ENCODE measurements at places on chromosomes 5 and 9. TPM values are rescaled to one million over a fixed set of nuclear protein-coding genes. Genes with fewer than 3 reads are reported as not detected.

DNA sequence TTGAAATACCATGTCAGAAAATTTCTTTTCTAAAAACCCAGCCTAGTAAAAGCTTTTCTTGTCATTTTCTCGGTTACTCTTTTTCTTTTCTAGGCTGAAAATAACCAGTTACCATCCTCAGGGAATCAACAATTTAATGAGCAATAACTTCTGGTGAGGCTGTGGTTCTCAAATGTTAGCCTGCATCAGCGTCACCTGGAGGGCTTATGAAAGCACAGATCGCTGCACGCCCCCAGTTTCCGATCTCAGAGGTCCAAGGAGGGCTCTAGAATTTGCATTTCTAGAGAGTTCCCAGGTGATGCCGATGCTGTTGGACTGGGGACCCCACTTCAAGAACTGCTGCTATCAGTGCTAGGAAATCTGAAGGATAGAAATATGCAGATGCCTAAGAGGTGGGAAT, 28.9 kb upstream of the TLE1 start:
- no peak for DNase-seq

The IFNK gene
- not detected for total RNA-seq

DNA sequence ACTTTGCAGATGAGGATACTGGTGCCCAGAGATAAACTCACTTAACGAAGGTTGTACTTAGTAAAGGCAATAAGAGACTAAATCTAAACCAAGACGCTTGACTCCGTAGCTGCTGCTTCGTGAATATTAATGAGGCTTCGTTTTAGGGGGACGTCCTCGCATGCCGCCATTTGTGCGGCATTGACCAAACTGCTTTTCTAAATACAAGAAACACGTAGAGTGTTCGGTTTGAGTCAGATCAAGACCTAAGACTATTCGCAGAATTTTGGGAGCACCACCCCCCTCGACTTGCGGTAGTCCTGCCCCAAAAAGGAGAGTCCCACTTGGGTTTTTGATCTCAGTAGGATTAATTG, 1.1 kb downstream of the NPM1 start:
- no peak for DNase-seq

The PLEKHG4B gene
- 0.05 TPM for total RNA-seq

- no peak for DNase-seq
These were observed 484.7 kb upstream of the ARRDC3 start for GRCh38 chr5:91867799-91868198.

DNA sequence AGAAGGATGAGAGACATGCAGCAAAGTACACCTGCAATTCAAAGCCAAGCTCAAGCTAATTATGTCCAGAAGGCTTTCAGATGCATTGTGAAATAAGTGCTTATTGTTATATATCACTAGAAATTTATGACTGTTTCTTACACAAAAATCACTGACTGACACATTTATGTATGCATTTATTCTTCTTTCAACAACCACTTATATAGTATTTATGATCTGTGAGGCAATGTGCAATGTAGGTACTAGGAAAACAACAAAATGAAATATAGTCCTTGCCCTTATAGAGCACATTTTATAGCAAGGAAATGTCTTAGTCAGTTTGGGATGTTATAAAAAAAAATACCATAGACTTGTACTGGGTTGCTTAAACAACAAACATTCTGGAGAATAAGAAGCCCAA, 167.6 kb downstream of the YIPF5 start:
- no peak for DNase-seq

The TMEM215 gene
- total RNA-seq: not detected

GRCh38 chr9:111298731-111299598, 31.1 kb downstream of the OR2K2 start:
- no peak for DNase-seq

- DNase-seq: no peak
These were observed 291.2 kb downstream of the BRINP1 start for GRCh38 chr9:119078015-119078414.

DNA sequence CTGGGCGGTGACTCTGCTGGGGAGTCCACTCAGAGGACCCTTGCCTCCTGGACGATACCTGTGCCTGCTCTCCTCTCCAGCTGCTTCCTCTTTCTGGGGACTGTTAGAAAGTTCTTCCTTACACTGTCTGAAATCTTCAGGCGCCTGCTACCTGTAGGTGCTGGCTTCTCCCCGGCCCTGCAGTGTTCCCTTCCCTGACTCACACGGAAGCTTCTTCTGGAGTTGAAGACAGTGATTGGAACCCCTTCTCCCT, 562 bp downstream of the GSN start:
- no peak for DNase-seq

- DNase-seq: no peak
These were observed 193.3 kb downstream of the PALM2AKAP2 start for GRCh38 chr9:109973336-109973735.

DNA sequence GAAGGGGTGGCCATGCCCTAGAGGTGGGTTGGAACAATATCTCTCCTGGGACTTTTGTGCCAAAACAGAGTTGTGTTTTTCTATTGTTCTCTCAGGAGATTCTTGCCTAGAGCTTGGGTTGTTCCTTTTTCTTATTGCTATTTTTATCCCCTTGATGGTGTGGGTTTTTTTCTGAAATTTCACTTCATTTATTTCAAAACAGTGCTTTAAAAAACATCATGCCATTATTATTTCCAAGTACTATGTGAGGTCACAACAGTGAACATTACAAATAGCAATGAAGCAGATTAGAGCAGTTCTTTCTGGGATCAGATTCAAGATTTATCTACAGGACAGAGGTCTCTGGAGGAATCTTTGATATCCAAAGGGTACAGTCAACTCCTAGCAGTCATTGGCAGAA, 76.6 kb downstream of the ACTBL2 start:
- DNase-seq: no peak

DNA sequence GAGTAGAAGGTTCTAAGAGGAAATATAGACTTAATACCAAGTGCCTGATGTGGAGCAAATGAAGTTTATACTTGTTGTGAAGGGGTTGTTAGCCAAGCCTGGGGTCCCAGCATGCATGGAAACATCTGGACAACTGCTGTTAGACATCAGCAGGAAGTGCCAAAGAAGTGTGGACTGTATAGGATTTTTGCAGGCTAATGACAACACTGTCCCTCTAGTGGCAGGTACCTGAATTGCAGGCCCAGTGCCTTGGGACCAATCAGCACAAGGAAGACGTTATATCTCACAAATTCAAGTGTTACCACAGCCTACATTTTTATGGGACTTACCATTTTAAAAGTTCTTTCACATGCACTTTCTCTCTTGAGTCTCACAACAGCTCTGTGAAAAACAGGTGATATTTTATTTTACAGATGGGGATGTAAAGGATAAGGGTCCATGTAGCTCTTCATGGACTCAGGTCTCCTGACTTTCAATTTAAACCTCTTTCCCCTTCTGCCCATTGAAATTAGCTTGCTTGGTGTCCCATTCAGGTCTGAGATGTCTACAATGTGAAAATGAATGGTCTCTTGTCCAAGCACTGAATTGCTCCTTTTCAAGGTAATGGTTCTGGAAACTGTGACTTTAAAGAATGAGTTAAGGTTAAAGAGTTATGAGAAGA, 89.0 kb upstream of the MAP1B start:
- peak; percentile 53 for DNase-seq

The RAD23B gene
- 168 TPM for total RNA-seq

The GABBR2 gene
- not detected for total RNA-seq

GRCh38 chr9:112755016-112755427, 4.5 kb downstream of the SNX30 start:
- DNase-seq: no peak

The SLC36A1 gene
- 6.8 TPM for total RNA-seq

DNA sequence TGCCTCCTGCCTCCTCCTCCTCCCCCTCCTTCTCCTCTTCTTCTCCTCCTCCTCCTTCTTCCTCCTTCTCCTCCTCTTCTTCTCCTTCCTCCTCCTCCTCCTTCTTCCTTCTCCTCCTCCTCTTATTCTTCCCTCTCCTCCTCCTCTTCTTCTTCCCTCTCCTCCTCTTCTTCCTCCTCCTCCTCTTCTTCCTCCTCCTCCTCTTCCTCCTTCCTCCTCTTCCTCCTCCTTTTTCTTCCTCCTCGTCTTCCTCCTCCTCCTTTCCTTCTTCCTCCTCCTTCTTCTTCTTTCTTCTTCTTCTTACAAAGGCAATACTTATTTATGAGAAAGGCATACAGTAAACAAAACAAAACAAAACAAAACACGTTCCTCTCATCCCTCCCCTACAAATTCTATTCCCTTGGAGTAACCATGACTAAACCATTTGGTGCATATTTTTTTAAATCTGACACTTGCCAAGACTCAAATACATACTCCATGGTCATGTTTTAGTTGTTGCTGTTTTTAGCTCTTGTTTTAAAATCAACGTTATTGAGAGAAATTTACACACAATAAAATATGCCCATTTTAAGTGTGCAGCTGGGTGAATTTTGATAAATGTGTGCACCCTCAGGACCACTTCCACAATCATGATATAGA, 135.6 kb downstream of the FOXD1 start:
- no peak for DNase-seq

The RNF183 gene
- total RNA-seq: not detected

The SKIC3 gene
- total RNA-seq: 42.2 TPM

DNA sequence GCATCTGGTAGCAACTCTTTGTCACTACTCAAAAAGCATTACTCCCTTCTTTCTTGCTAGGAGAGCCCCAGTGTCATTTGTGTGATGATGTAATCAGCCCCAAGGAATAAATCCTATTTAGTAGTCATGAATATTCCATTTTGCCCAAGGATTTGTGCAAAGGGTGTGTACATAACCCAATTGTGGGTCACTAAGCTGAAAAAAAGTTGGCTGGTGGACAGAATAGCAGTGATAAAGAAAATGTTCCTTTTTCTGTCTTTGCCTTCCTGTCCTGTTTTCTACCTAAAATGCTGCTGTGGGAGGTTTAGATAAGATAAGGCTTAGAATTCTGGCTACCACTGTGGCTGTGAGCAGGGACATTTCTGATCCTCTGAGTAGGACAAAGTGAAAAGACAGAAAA, 223.1 kb upstream of the ITGA1 start:
- no peak for DNase-seq

DNA sequence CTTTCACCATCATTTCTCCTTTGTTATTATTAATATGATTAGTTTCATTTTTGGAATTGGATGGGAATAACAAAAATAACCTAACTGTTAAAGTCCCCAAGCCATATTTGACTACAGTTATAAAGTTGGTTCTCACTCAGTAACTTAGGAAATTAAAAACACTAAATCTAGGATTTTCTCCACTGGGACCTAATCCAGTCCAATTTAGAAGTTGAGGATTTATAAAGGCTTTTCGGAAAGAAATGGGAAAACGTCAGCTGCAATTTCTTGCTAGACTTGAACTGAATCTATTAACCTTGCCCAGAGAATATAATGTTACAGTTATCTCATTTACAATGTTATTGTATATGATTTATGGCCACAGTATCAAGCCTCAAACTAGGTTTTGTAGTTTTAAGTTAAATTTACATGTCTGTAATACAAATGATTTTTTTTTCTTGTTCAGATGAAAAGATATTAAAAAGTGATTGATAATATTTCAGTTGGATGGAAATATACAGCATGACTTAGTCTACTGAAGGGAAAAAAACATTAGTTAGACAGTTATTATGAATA, 524.3 kb upstream of the GRAMD2B start:
- no peak for DNase-seq

DNA sequence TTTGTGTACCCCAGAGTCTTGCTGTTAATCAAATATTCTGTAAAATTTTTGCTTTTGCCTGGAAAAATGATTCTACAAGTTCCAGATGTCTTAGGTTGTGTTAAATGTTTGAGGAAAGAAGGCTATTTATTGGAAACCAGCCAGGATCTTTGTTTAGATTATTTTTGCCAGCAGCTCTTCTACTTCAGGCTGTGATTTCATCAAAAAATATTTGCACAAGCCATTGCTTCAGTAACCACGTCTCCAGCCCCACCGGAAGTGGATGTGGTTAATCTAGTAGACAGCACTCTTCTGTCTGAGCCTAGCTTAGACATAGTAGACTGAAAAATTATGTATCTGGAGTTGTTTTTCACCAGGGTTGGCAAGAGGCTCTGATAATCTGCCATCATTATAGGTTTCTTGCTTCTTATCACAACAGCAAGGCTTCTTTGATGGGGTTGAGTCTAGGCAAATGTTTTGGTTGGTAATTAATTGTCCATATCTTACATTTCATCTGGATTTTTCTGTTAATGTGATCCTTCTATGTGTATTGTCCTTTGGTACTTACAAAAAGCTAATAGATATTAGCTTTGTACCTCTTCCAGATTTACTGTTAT, 17.1 kb downstream of the KCTD16 start:
- peak; percentile 68 for DNase-seq

DNA sequence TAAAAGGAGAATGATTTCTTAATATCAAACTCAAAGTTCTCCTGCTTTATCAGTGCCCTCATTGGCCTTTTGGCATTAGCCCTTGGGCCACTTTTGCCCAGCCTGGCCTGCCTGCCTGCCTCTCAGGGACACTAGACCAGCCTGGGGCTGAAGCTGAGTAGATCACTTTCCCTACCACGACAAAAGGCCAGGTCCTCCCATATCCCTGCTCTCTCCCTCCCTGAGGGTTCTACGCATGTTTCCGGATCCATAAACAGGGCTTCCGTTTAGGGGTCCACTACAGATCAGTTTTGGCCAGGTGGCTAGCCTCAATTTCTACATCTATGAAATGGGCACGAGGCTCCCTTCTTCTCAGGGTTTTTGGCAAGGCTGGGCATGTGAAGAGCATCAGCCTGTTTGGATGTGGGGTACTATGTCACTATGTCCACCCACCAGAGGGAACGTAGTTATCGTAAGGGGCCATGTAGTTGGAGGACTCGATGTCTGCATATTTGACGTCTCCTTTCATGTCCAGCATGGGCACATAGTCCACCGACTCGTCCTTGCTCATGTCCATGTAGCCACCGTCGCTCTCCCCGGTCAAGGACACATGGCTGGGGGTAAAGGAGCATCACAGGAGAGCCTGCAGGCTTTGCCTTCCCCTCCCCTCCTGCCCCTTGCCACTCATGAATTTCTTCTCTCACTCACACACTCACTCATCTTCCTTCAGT, 34.0 kb downstream of the PDGFRB start:
- no peak for DNase-seq

The KCTD16 gene
- not detected for total RNA-seq

The ARL14EPL gene
- not detected for total RNA-seq

DNA sequence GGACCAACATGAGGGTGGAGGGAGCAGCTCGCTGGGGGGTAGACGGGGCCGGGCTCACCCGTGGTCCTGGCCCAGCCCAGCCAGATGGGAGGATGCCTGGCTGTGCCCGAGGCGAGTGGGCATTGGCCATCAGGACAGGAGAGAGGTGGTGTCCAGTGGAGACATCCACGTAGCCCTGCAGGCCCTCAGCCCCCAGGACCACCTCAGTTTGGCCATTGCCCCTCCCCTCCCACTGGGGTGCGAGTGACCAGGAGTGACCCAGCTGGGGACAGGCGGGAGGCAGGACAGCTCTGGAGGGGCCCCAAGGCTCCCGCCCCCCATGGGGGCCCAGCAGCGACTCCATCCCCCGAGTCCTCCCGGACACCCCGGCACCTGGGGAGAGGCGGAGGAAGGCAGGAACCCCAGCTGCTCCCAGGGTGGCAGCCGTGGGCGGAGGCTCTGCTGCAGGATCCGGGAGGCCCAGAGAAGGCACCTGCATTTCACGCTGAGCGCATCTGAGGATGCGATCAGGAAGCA, 8.3 kb downstream of the NOXA1 start:
- no peak for DNase-seq

Measured in activated T-cell treated with anti-CD3 and anti-CD28 coated beads, Interleukin-2, amount 50 U/mL, for 4 hours (primary cell).